Foreskin melanocyte (primary cell): ENCODE measurements at places on chromosomes 6 and 20.

- DNase-seq: no peak
These were observed 84.9 kb downstream of the TIAM2 start for GRCh38 chr6:155079985-155080452.

- DNase-seq: no peak
These were observed 5.1 kb downstream of the RCAN2 start for GRCh38 chr6:46486181-46486580.

GRCh38 chr6:163419413-163420288 lies 5.1 kb downstream of the QKI start:
- no peak for DNase-seq

DNA sequence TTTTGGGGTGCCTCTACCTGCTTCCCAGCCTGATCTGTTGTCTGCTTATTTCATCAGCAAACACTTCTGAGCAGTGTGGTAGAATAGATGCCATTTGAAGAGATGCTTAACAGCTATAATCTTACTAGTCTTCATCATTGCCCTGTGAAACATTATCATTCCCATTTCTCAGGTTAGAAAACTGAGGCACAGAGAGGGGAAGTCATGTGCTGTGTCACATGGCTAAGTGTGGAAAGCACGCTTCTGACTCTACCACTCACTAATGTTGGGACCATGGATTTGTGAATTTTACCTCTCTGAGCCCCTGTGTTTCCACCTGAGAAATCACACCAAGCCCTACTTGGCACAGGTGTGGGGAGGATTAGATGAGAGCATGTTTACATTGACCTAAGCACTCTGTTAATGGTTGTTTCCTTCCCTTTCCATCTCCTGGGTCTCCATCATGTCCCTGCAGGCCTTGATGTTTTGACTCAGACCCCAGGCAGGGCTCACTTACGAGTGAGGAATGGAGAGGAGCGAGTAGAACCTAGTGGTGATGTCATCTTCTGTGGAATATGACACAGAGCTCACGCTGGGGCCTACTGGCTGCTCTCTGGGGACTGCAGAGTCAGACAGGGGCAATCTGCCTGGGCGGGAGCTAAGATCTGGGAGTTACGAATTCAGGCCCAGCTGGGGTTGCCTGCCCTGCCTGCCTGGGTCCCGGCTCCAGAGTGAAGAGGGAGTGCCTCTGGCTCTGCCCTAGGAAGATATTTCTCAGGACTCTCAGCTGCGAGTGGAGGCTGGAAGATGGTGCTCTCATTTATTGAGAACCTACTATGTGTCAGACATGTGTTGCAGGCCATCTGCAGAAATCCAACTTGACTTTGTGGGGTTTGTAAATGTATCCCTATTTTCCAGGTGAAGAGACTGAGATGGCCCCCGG lies 64.3 kb downstream of the CDH22 start:
- no peak for DNase-seq

DNA sequence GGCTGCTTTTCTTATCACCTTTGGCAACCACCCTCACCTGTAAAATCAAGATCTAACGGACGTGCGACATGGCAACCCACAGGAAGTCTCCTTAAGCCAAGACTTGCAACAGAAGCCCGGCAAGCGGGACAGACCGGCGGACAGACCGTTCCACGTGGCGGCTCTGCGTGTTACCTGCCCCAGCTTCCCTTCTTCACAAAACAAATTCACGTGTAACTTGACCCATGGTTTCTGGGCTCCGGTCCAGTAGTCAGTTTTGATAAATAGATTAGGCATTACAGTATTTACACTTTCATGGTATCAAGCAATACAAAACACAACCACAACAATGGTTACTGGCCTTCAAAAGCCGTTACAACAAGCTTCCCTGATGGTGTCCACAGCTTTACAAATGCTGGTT lies 133.8 kb downstream of the PRND start:
- DNase-seq: no peak

DNA sequence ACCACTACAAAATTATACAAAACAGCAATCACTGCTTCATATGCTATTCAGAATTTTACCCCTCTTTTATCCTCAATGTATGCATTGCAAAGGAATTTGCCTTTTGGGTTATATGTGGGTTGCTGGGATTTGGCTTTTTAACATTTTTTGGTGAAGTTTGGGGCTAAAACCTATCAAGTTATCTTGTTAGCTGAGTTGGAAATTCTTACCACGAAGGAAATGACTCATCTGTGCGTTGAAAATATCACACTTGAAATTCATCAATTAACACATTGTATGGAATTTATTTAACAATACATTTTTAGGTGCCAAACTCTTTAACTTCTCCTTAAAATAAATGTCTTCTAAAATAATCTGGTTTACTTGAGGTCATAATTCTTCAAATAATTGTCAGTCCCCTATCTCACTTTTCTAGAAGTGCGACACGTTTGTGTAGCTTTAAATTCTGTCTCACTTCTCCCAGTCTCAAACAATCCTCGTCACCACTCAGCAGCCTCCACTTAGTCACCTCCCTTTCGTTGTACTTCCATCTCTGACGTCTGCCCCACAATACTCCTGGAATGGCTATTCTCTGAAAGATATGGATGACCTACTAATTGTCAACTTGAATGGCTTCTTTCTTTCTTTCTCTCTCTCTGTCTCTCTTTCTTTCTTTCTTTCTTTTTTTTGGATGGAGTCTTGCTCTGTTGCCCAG lies 88.5 kb downstream of the PHACTR1 start:
- DNase-seq: peak; percentile 74

DNA sequence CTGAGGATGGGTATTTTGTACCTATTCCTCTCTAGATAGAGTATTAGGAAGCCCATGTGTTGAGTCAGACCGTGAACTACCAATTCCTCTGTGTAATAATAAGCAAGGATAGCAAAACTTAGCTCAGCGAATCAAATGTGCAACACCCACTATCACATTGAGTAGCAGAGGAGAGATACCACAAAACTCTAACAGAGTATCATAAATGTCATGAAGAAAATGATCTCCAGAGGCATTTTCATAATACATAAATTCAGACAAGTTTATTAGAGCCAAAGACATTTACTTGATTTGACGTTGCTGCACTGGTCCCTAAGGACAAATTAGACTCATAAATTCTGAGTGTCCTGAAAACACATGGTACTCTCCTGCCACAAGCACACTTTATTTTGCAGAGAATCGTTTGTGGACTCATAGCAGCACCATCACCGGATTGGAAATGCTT lies 245.2 kb downstream of the HAO1 start:
- DNase-seq: no peak

- no peak for DNase-seq
These were observed 23.9 kb downstream of the ARMC2 start for GRCh38 chr6:108872141-108872557.

- peak; percentile 67 for DNase-seq
These were observed 14.3 kb downstream of the ID4 start for GRCh38 chr6:19851241-19852089.

DNA sequence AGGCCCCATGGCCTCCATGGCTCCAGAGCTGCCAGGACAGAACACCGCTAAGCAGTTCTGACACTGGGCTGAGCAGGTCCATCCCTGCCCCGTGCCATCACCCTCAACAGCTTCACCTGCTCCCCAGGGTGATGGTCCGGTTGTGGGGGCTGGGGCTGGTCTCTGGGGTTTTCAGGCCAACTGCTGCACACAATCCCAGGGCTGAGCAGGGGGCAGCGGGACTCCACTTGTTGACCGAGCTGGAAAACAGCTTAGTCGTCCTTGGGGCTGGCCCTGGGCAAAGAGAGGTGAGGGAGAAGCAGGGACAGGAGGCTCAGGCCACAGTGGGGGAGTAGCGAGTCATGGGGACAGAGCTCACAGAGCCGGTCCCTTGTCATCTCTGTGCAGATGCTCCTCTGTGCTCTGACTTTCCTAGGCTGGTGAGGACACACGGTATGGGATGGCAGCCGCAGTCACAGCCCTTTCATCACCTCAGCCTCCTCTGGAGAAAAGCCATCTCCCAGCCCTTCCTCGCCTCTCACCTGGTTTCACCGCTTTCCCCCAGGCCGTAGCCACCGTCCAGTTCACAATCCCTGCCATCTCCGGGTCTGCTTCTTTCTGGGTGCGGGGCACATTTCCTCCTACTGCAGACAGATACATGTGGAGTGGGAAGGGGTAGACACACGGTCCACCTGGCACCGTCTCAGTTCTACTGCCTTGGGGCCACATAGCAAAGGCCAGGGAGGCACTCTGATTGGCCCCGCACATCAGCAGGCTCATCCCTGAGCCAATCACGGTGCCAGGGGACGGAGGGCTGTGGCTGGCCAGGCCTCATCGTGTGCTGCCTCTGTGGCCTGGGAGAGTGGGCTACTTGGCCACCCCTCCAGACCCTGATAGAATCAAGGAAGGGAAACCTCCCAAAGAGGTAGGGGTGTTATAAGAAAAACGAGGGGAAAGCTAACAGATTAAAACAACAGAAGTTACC lies 19.1 kb downstream of the MDFI start:
- DNase-seq: no peak

- no peak for DNase-seq
These were observed 41.4 kb downstream of the MAP3K7 start for GRCh38 chr6:90545448-90545847.

GRCh38 chr6:87391334-87391733 lies 16.4 kb upstream of the CFAP206 start:
- DNase-seq: peak; percentile 24

DNA sequence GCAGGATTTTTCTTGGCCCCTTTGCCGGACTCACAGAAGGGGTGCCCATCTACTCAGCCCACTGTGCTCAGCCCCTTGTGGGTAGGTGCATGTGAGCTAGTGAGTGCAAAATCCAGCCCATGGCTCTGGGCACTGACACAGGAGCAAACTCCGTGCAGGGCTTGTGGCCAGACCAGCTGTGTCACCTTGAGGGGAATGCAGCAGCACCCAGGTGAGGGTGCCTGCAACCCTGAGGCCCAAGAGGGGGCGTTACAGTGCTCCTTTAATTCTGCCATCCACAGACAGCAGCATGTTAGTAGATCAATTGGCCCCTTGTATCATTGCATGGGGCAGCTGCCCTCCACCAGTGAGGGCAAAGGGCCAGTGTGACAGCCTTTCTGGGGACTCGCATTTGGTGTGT lies 12.9 kb upstream of the IYD start:
- no peak for DNase-seq

GRCh38 chr6:163620101-163620500 lies 205.6 kb downstream of the QKI start:
- no peak for DNase-seq

- DNase-seq: no peak
These were observed 157.0 kb downstream of the PLCB4 start for GRCh38 chr20:9225879-9226278.

- no peak for DNase-seq
These were observed 710 bp upstream of the ZNF343 start for GRCh38 chr20:2509468-2509781.

GRCh38 chr20:59495894-59496510 lies 108.3 kb upstream of the PHACTR3 start:
- peak; percentile 46 for DNase-seq

DNA sequence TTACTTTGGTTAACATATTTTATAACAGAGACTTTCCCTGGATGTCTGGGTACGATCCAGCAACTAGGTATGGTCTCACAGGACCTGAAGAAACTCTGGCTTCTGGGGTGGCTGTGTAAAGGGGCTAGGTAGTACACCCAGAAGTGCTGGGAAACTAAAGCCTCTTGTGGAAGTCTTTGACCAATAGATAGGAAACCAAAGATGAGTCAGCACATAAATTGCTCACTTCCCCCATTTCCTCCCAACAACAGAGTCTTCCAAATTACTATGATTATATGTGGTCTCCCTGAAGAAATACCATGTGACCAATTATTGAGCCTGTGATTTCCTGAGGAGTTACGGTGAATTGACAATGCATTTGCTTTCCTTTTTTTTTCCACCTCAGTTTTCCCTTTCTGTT lies 26.8 kb upstream of the TBX18 start:
- DNase-seq: no peak

GRCh38 chr6:17015551-17016381 lies 86.1 kb upstream of the STMND1 start:
- DNase-seq: no peak

DNA sequence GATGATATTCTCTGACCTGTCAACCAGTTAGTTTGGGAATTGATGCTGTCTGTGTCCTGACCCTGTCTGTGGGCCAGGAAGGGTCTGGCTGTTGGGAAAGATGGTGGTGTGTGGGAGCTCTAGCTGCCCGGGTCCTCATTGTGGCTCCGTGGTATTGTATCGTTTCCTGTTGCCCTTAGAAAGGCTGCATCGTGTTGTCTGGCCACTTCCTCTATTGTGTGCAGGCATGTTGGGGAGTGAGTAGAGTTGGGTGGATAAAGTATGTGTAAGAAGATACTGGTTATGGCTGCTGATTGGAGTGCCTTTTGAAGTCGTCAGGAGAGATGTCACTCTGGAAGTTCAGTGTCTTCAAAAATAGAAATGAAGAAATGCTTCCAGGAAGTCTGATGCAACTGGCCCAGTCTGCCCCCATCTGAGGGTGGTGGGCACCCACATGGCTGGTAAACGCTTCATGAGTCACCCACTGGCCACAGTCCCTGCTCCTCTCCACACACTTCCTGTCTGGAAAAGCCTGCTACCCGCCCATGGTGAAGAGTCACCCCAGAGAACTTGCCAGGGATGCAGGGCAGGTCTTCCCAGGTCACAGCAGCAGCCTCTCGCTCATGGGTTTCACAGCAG lies 27.9 kb downstream of the PPARD start:
- DNase-seq: peak; percentile 48
